ENCODE measurements at places on chromosomes 11 and 22. TPM values are rescaled to one million over a fixed set of nuclear protein-coding genes. Genes with fewer than 3 reads are reported as not detected.
A peak's percentile ranks its signal among the peaks of the same experiment; 100 is the strongest.

Gene GLYAT
- total RNA-seq: not detected

DNA sequence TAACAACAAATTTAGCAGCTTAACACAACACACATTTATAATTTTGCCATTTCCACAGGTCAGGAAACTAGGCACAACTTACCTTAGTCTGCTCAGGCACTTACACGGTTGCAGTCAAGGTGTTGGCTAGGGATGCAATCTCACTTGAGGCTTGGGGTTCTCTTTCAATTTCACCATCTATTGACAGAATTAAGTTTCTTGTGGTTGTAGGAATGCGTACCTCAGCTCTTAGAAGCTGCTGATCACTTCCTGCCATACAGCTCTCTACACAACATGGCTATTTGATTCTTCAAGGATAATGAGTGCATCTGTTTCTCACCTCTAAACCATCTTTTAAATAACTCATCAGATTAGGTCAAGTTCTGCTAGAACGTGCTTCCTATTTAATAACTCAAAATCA is 968.1 kb downstream of the LRRC4C start:
- H3K27ac ChIP-seq: no peak overlapping the region
- no peak for DNase-seq
- no peak overlapping the region for H3K4me3 ChIP-seq
- no peaks in the 10 kb centered on the region for H3K4me1 ChIP-seq

DNA sequence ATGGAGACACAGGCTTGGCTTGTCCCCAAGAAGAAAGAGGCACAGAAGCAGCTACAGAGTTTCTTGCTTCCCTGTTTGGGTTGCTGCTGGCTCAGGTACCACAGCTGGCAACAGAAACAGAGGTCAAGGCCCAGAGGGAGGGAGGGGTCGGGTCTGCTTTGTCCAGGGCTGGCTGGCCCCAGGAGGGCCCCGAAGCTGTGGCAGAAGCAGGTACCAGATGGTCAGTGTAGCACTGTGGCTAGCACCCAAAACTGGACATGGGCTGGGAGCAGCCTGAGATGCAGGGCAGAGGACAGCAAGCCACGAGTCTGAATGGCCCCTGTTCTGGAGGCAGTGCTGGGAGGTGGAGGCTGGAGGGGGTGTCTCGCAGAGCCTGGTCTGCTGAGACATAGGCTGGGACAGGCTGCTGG is 52.3 kb upstream of the CCDC188 start:
- peaks cover 52% of the 10 kb centered on the region for H3K4me1 ChIP-seq
- no peak for DNase-seq
- no peak overlapping the region for H3K4me3 ChIP-seq
- H3K27ac ChIP-seq: peak overlapping the region; percentile 89
- H3K36me3 ChIP-seq: no peaks in the 10 kb centered on the region

GRCh38 chr11:108854346-108854745 is 189.5 kb downstream of the DDX10 start:
- H3K4me1 ChIP-seq: peaks cover 44% of the 10 kb centered on the region
- H3K36me3 ChIP-seq: no peaks in the 10 kb centered on the region
- peak overlapping the region; percentile 47 for H3K4me3 ChIP-seq
- peak overlapping the region; percentile 77 for H3K27ac ChIP-seq
- DNase-seq: no peak

DNA sequence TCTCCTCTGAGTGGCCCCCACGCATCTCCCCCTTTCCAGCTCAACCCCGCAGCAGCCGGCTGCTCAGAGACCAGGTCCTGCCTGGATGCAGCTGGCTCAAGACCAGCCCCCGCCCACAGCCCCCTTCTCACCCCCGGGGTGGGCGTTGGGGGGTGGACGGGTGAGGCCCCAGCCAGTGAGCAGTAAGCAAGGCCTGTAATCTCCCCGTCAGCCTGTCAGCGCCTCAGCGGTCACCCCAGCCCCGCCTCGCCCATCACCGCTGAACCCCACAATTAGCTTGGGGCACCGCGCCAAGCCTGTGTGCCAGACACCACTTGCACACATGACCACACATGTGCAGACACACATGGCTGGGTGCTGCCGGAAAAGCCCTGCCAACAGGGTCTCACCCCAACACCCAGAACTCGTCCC is 5.9 kb downstream of the PLXNB2 start:
- peaks cover 100% of the 10 kb centered on the region for H3K4me1 ChIP-seq
- H3K27ac ChIP-seq: peak overlapping the region; percentile 95
- DNase-seq: no peak
- H3K36me3 ChIP-seq: no peaks in the 10 kb centered on the region

DNA sequence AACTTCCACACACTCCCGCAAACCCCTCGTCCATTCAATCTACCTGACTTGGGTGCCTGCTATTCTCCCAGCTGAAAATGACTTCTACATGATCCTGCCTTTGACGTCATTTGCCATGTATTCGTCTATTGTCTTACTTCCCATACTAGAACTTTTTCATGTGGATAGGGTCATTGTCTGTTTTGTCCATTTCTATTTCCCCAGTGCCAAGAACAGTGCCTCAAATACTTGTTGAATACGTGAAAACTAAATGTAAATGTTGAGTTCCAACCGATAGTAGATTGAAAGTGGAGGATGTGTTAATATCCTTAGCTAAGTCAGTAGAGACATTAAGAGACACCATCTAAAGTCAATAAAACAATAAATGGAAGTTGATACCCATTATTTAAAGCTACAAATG is 935 bp downstream of the TRIM68 start:
- peaks cover 38% of the 10 kb centered on the region for H3K4me1 ChIP-seq
- H3K4me3 ChIP-seq: peak overlapping the region; percentile 85
- H3K36me3 ChIP-seq: peaks cover 35% of the 10 kb centered on the region
